ENCODE measurements at places on chromosomes 1 and 21.

GRCh38 chr1:64590316-64590715 lies 120.4 kb downstream of the CACHD1 start:
- DNase-seq = no peak

- DNase-seq = no peak
These were observed at the start of gene C8A for GRCh38 chr1:56854521-56855099. C8A (plus strand) TSS chr1:56854797; CDS start chr1:56854902, 105 bp downstream.

DNA sequence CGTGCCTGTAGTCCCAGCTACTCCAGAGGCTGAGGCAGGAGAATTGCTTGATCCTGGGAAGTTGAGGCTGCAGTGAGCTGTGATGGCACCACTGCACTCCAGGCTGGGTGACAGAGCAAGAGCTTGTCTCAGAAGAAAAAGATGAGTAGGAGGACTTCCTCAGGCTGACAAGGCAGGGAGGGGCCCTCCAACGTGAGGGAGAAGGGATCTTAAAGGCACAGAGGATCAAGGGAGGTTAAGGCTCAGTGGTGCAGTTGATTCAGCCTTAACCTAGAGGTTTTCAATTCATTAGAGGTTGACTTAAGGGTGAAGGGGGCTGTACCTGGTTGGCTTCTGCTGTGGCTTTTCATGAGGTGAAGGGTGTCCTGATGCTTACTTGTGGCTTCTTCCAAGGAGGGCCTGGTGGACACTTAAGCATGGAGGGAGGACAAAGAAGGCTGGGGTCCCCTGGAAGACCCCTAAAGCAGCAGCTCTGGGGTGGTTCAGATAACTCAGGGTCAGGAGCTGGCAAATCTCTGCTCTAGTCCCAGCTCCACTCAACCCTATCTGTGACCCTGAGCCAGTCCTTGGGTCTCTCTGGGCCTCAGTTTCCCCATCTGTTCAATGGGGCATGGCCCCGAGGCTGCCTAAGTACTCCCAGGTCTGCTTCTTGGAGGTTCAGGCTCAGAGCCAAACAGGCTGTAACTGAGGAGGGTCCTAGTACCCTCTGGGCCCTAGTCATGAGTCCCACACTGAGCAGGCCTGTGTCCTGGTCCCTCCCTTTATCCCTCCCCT lies 6.3 kb downstream of the EXTL1 start:
- no peak for DNase-seq

DNA sequence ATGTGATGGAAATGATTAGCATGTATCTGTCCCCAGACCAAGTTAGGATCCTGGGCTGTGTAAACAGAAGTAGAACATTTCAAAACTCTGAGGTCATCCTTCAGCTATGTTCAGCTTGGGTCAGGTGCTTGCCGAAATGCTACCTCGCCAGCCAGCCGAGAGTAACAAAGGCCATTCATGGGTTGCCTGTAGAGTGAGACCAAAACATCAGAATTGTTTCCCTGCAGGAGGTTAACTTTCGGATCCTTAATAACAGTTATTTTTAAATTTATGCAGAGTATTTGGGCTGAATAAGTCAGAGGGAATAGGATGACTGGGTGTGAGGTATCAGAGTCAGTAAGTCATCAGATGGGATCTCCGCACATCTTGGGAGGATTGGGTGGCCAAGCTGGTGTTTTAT lies 35.6 kb downstream of the SMYD2 start:
- no peak for DNase-seq

DNA sequence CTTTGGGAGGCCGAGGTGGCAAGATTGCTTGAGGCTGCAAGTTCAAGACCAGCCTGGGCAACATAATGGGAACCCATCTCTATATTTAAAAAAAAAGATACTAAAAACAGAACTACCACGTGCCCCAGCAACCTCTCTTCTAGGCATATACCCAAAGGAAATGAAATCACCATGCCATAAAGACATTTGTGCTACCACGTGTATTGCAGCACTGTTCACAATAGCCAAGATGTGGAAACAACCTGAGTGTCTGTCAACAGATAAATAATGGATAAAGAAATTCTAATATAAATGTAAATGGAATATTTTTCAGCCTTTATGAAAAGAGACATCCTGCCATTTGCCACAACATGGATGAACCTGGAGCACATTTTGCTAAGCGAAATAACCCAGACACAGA lies 128.6 kb downstream of the PCNX2 start:
- no peak for DNase-seq
